Activated T-cell treated with anti-CD3 and anti-CD28 coated beads for 48 hours (primary cell): ENCODE measurements at places on chromosomes 7 and 10.

DNA sequence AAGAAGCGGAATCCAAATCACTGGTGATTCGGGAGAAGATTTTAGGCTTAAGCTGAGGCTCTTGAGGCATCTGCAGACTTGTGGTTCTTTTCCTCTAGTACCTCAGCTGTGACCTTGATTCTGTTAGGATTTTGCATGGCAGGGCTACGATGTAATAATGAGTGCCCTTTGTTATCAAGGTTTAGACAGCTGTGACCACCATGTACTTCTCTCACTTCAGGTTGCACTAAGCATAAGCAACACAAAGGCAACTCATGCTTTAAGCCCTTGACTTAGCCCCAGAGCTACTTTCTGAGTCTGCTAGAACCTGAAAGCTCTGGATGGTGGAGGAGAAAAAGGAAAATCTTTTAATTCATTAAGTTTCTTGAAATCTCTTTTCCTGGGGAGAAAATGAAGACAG, 1052.3 kb upstream of the PHF14 start:
- DNase-seq: no peak

- no peak for DNase-seq
These were observed 235.9 kb downstream of the FOXP2 start for GRCh38 chr7:114650491-114650890.

DNA sequence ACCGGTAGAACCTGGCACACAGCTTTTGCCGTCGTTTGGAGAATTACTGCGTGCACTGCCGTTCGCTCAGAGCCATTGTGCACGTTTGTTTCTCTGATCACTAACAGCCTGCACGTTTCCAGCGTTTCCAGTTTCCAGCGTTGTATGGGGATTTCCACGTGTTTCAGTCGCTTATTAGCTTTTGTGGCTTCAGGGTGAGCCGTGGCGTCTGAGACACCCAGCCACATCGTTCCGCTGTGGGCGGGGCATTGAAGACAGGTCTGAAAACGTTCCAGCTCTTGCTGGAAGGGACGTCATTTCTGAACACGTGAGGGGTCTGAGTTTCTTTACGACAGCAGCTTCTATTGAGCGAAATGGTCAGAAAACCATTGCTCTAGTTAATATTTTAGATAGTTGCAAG, 164.8 kb downstream of the DNAJB6 start:
- DNase-seq: no peak

DNA sequence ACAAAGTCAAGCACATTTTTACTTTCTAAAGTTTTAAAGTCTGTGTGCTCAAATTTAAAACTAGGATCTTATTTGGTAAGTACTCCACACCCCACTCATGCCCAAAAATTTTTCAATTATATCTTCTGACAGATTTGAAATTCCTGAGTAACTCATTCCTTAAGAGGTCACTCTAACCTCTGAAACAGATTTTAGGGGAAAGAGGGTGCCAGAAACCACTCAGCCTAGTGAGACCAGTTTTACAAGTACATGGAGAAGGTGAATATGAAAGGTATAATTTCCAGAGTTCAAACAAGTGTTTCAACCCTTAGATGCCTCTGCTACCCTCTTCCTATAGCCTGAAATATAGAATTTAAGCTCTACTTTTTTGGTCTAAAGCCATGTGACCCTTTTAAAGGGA, 79.2 kb downstream of the C7orf25 start:
- DNase-seq: no peak

GRCh38 chr7:43037531-43037930, 74.9 kb upstream of the HECW1 start:
- no peak for DNase-seq

DNA sequence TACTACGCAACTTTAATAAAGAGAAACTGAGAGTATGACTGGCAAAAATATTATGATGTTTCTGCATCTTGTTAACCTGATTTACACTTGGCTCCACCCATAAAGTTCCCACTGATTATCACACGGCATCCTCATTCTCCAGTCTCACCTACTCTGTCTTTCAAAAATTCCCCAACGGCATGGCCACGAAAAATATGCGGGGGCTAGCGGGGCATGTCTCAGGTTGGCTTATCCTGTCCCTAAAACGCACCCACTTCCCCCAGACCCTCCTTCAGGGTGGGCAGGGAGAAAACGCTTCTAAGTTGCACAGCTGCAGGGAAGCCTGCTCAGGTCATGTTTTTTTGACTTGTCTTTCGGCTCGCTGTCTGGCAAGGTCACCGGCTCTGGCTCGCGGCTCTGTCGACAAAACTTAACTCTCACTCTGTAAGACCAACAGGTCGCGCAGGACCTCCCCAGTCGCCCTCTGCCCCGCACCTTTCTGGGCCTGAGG, 3.8 kb downstream of the CDK6 start:
- no peak for DNase-seq

DNA sequence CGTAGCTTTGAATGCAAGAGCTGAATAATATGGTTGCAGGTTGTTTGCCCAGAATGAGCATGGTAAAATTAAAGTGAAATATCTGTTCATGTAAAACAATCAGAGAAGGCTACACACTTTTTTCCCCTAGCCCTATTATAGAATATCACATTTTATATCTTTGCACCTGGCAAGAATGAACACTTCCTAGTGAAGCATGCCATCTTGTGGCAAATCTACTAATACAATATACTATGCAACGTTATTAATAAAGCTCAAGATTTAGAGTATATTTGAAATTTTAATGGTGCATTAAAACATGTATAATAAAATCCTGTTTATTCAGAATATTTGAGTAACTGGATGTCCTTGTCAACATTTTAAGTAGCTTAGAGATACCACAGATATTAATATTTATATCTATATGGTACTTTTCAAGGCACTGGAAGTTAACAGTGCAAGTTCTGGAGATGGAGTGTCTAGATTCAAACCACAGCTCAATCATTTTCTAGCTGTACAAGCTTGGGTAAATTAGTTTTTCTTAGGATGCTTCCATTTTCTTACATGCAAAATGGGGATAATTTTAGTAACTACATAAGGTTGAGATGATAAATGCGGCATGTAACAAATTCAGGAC, 643.1 kb upstream of the SEMA3D start:
- no peak for DNase-seq

GRCh38 chr7:45920502-45921380, at the start of gene IGFBP3:
Gene IGFBP3, minus strand, starts transcription at chr7:45921272. Its CDS starts 132 bp downstream, at chr7:45921140.
- no peak for DNase-seq

DNA sequence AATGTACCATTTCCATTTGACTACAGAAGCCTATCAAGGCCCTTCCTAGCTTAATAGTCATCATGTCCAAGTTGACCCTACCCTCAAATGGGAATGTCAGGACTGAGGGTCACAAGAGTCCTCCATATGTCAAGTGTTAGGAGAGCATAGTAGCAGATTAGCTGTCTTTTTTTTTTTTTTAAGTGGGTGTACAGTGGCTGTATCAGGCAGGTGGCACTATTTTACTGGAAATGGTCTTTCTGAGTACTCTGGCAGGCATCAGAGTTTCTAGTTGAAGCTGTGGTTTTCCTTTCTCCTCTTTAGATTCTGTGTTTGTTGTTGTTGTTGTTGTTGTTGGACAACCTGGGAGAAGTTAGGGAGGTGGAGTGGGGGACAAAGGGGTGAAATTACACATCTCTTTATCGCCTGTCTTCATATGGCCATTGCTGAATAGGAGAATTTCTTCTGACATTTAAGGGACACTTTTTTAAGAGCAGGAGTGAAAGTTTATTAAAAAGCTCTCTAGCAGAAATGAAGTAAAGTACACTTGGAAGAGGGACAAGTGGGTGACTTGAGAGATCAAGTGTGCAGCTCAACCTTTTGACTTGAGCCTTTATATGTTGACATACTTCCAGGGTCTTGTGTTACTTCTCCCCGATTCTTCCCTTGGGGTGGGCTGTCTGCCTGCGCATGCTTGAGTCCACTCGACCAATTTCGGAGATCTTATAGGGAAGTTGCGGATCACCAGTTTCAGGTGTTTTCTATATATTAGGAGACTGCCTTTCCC, 104.1 kb upstream of the FOXP2 start:
- no peak for DNase-seq

DNA sequence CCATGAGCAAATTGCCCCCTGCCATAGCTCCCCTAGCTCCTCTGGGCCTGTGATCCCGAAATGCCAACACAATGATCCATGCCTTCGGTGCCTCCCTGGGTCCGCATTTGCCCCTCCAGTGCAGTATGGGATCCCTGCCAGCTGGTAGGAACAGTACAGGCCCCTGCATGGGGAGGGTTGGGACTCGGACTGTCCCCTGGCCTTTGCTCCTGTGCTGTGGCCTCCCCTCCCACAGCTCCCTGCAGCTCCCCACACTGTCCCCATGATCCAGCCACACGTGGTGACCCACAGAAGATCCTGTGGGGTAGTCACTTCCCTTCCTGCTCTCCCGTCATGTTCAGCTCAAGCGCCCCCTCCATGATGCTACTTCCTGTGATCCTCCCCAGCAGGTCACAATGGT, 140.3 kb downstream of the MAPK8 start:
- no peak for DNase-seq

GRCh38 chr7:80675090-80675489, 36.6 kb downstream of the CD36 start:
- no peak for DNase-seq

- peak; percentile 34 for DNase-seq
These were observed 7.2 kb upstream of the PGAM2 start for GRCh38 chr7:44072364-44073231.

DNA sequence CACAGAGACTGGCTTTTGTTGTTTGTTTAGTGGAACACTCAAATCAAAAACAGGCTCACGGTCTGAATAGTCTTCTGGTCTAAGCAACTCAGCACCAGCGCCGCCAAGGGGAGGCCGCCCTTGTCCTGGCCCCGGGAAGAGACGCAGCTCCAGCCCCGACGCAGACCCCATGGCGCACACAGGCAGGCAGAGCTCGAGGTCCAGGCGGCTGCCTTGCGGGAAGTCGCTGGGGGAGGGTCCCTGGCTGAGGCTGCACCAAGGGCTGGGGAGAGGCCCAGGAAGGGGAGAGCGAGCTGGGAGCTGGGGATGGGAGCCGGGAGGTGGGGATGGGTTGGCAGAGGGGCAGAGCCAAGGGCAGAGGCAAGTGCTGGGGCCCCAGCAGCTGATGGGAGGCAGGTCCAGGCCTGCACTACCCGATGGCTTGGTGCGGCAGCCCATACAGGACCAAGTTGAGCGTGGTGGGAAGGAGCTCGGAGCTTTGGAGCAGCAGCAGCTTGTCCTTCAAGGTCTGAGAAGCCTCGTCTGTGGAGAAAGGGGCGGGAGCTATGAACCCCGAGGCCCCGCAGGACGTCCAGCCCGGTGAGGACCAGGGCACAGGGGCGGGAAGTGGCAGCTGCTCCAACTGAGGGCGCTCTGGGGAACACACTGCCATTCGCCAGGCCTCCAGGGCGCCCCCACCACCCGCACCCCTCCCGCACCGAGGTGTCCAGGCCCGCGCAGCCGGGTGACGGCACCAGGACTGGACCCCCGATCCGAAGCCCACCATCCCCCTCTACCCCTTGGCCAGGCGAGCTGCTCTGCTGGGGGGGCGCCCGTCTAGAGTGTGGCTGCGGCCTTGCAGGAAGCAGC, 22.7 kb upstream of the NKX6-2 start:
- no peak for DNase-seq

DNA sequence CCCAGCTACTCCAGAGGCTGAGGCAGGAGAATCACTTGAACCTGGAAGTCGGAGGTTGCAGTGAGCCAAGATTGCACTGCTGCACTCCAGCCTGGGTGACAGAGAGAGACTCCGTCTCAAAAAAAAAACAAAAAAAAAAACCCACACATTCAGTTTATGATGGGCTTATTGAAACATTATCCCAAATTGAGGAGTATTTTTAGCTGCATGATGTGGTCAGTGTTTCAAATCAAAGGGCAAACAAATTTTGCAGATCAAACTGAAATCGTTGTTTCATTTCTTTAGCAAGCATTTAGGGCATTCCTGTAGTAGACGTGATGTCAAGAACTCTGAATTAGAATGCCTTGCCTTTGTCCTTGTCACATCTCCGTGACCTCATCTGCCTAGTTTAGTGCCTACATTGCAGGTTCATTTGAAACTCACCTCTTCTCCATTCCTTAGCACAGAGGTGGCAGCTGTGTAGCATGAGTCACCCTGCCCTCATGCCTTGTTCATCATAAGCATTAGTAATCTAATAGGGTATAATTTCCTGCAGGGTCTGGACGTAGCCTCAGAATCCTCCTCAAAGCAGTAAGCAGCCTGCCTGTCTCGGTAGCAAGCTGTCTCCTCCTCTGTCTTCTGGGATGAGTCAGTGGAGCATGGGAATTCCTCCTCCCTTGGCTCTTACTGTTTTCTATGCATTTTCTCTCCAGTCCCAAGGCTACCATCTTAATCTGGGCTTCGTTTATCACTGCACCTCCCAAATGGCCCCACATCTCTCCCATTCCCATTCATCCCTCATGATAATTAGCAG, 73.8 kb downstream of the CUL1 start:
- DNase-seq: peak; percentile 17

DNA sequence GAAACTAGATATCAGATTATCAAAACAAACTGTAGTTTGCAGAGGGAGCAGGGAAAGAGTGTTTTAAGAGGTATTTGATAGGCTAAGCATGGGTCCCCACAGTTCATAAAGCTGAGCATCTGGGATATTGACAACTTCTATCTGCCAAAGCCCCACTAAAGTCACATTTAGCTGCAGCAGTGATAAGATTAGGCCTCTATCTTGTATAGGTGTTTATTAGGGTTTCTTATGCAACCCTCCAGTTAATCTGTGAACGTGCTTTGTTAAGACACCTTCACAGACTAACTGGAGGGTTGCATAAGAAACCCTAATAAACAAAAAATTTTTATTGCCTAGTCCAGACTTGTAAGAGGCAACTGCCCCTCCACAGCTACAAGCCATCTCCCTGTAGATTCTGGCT, 78.0 kb downstream of the CYP51A1 start:
- no peak for DNase-seq

DNA sequence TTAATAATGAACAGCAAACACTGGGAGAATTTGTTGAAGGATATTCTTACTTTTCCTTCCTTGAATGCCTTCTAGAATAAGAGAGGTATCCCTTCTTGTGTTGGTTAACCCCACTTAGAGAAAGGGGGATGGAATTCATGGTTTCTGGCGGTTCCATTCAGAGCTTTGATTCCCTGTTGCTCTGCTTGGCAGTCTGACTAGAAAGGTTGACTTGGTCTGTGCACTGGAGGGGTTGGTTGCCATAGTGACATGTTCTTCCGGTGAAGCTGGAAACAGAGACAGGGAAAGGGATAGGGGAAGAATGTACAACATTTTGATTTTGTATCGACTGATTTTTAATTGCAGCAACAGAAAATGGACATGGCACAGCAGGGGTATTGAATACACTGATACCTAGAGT, 2.5 kb downstream of the TMEM178B start:
- DNase-seq: no peak

GRCh38 chr10:6014241-6014761, 37.0 kb upstream of the IL15RA start:
- no peak for DNase-seq

DNA sequence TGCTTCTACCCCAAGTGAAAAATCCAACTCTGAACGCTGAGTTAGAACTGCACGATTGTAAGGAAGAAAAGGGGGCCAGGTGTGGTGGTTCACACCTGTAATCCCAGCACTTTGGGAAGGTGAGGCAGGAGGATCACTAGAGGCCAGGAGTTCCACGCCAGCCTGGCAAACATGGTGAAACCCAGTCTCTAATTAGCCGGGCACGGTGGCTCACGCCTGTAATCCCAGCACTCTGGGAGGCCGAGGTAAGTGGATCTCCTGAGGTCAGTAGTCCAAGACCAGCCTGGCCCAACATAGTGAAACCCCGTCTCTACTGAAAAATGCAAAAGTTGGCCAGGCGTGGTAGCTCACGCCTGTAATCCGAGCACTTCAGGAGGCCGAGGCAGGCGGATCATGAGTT, 9.0 kb downstream of the GUSB start:
- no peak for DNase-seq
